ENCODE measurements at places on chromosomes 6 and 20. TPM values are rescaled to one million over a fixed set of nuclear protein-coding genes. Genes with fewer than 3 reads are reported as not detected.

Gene TNXB
- total RNA-seq = 13.1 TPM

Gene CST5
- not detected for total RNA-seq

Gene SLX4IP
- total RNA-seq = 6.0 TPM

Gene CFB
- 6.9 TPM for total RNA-seq

Gene LPA
- not detected for total RNA-seq

Gene DEFB128
- total RNA-seq = not detected

Gene EEF1A2
- 0.68 TPM for total RNA-seq

Gene CALHM6
- 0.94 TPM for total RNA-seq

Gene ZNF335
- total RNA-seq = 24.6 TPM

Gene DEFB132
- not detected for total RNA-seq

Gene CDH26
- total RNA-seq = 0.46 TPM

Gene TRIM38
- 8.0 TPM for total RNA-seq

DNA sequence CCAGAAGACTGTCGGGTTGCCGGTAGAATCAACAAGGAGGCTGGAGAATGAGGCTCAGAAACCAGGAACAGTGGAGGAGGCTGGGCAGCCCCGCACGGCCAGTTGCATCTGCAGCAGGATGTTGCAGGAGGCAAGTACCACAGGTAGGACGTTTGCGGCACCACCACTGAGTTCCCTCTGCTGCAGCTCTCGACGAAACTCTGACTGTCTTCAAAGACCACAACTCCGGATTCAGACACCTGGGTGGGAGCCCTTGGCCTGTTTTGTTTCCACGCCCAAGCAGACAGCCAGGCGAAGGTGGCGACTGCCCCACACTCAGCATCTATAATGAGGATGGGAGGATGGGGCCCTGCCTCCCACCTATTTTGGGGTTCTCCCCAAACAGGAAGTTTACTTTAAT is 218.2 kb downstream of the ZDHHC14 start:
- H3K4me3 ChIP-seq = no peak overlapping the region
- no peaks in the 10 kb centered on the region for H3K36me3 ChIP-seq
- DNase-seq = no peak
- no peak overlapping the region for H3K27ac ChIP-seq

DNA sequence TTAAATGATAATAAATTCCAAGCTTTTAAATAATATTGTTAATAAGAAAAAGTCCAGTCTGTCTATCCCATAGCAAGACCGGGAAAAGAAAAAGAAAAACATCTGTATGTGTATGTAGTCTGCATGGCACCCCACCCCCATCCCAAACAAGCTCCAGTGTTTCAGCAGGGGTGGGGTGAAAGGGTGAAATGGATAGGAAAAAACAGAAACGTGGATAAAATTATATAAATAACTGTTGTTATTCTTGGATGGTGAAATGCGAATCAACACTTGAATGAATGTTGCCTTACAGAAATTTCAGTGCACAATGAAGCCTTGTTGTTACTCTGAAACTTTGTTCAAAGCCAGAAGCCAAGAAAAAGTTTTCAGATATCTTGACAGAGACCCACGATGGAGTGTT is 31.4 kb downstream of the HAO1 start:
- DNase-seq = no peak
- H3K4me3 ChIP-seq = no peak overlapping the region
- no peak overlapping the region for H3K27ac ChIP-seq
- peaks cover 13% of the 10 kb centered on the region for H3K27me3 ChIP-seq
- H3K36me3 ChIP-seq = no peaks in the 10 kb centered on the region

DNA sequence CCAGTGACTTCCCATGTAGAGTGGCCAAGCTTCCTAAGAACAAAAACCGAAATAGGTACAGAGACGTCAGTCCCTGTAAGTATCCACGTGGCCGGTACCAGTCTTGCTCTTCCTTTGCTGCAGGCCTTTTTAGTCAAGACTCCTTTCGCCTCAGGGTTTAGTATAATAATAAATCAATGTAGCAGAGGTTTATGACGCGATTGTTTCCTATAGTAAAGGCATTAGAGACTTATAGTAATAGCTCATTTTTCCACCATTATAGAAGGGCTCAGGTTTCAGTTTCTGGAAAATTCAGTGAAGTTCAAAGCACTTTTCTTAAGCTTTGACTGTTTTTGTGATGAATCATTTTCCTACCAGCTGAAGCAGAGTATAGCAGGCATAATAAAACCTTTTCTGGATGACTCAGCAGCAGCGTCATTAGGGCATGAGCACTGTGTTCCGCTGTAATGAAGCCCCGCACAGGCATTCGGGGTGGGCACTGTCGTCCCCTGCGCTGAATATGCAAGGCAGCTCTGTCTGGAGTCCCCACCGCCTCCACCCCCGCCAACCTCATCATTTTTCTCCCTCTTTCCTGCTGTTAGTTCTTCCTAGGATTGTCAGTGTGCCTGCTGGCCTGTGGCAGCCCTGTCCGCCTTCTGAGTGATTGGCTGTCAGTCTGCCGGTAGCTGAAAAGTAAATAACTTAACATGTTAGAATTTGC is 51.3 kb downstream of the PTPN1 start:
- H3K4me1 ChIP-seq = peaks cover 46% of the 10 kb centered on the region
- DNase-seq = no peak
- peaks cover 20% of the 10 kb centered on the region for H3K36me3 ChIP-seq
- peak overlapping the region; percentile 29 for H3K4me3 ChIP-seq
- H3K27me3 ChIP-seq = no peaks in the 10 kb centered on the region

GRCh38 chr20:58649288-58650180 is 1.5 kb upstream of the STX16 start:
- DNase-seq = peak; percentile 79
- no peak overlapping the region for H3K4me3 ChIP-seq
- H3K27ac ChIP-seq = peak overlapping the region; percentile 51

DNA sequence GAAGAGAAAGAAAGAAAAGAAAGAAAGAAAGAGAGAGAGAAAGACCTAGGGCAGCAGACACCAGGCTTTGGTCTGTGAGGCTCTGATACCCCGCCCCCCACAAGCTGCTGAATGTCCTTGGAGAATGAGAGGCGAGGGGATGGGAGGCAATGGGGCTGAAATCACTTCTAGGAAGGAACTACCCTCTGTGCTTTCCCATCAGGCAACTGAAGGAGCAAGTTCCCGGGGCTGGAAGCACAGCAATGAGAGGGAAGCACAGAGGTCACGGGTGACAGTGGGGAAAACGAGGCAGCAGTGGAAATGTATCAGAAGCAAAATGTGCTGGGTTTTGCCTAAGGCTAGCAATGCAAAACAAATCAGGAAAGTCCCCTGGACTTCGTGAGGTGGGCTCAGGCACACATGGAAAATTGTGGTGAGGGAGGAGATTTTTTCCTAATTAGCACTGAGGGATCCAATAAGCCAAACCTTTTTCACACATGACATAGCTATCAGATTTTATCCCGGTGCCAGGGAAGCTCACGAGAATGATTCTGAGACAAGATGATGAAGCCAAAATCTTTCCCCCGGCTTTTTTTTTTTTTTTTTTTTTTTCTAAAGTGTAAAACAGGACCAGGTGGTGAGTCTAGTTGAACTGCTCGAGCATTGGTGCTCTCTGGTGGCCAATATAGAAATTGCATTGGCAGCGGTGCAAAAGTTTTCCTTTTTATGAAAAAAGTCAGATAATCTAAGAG is 16.8 kb upstream of the ARFGEF2 start:
- H3K36me3 ChIP-seq = no peaks in the 10 kb centered on the region
- H3K27ac ChIP-seq = peak overlapping the region; percentile 39
- peaks cover 12% of the 10 kb centered on the region for H3K4me1 ChIP-seq
- DNase-seq = no peak
- peaks cover 12% of the 10 kb centered on the region for H3K27me3 ChIP-seq
- H3K4me3 ChIP-seq = peak overlapping the region; percentile 7

GRCh38 chr20:62030834-62031434 is 34.7 kb downstream of the TAF4 start:
- H3K27me3 ChIP-seq = no peaks in the 10 kb centered on the region
- peaks cover 38% of the 10 kb centered on the region for H3K4me1 ChIP-seq
- no peak overlapping the region for H3K27ac ChIP-seq

DNA sequence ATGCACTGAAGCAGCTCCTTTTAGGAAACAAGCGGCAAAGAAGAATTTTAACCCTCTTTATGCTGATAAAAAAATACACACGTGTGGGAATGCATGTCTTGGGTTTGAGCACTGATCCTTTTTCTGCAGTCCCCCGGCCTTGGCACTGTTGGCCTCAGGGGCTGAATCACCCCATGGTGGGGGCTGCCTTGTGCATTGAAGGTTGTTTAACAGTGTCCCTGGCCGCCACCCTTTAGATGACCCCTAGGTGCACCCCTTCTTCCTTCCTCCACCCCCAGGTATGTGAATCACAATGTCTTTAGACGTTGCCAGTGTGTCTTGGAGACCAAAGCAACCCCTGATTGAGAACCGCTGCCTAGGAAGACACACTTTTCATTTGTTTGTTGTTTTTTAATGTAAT is 190.7 kb downstream of the CDH4 start:
- H3K27ac ChIP-seq = no peak overlapping the region
- H3K36me3 ChIP-seq = no peaks in the 10 kb centered on the region
- H3K4me3 ChIP-seq = no peak overlapping the region
- no peak for DNase-seq
- peaks cover 6% of the 10 kb centered on the region for H3K4me1 ChIP-seq

DNA sequence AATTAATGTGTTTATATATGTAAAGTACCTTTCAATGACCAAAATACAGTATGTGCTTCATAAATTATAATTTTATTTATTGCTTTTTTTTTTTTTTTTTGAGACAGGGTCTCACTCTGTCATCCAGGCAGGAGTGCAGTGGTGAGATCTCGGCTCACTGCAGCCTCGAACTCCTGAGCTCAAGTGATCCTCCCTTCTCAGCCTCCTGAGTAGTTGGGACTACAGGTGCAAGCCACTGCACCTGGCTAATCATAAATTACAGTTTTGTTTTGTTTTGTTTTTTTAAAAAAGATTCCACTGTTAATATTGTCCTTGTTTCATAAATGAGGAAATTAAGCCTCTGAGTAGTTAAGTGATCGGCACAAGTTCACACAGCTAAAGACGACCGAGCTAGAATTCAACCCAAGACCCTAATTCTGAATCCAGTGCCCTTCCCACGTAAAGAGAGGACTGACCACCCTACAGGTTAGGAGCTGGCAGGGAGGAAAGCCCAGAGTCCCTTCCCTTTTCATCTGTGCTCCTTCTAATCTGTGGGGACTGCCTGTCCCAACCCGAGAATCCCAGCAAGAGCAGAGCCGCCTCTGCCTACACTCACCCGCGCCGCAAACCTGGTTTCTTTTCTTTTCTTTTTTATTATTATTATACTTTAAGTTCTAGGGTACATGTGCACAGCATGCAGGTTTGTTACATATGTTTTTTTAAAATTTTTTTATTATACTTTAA is 8.5 kb upstream of the GDF5 start:
- H3K36me3 ChIP-seq = no peaks in the 10 kb centered on the region
- no peak overlapping the region for H3K4me3 ChIP-seq
- H3K27ac ChIP-seq = no peak overlapping the region
- H3K4me1 ChIP-seq = peaks cover 16% of the 10 kb centered on the region

DNA sequence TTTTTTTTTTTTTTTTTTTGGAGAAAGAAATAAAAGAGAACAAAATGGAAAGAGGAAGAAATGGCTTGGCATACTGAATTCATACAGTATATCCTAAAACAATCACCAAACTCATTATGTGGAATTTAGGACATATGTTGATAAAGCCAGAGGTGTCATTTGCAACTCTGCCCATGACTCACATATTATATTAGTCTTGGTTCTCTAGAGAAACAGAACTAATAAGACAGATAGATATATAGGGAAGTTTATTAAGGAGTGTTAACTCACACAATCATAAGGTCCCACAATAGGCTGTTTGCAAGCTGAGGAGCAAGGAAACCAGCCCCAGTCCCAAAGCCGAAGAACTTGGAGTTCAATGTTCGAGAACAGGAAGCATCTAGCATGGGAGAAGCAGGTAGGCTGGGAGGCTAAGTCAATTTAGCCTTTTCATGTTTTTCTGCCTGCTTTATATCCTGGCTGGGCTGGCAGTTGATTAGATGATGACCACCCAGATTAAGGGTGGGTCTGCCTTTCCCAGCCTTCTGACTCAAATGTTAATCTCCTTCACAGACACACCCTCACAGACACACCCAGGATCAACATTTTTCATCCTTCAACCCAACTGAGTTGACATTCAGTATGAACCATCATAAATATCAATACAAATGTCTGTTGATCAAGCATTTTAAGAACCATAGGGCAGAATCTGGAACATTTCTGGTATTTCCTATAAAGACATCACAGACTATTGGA is 102.3 kb downstream of the UBE3D start:
- DNase-seq = no peak
- H3K4me3 ChIP-seq = no peak overlapping the region
- H3K27me3 ChIP-seq = no peaks in the 10 kb centered on the region
- H3K27ac ChIP-seq = no peak overlapping the region
- peaks cover 7% of the 10 kb centered on the region for H3K36me3 ChIP-seq

- H3K36me3 ChIP-seq = no peaks in the 10 kb centered on the region
- H3K4me1 ChIP-seq = no peaks in the 10 kb centered on the region
- H3K27me3 ChIP-seq = peaks cover 50% of the 10 kb centered on the region
- H3K4me3 ChIP-seq = no peak overlapping the region
Observed at GRCh38 chr6:68615938-68616337, 19.1 kb upstream of the ADGRB3 start.

DNA sequence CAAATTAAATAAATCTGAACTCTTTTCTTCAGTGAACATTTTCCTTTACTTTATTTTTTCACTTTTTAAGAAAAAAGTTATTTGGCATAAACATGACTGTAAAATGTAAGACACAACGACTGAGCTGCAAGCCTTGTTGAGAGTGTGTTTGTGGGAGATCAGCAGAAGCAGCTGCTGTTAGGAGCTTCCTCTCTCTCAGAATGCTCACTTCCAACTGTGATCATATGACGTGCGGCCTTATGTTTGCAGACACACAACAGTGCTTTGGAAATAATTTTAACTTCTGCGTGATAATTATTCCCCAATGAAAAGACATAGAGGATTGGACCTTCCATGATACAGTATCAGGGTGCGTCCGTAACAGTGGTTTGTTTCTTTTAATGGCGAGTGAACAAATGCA is 104.0 kb downstream of the ARHGAP18 start:
- no peak overlapping the region for H3K27ac ChIP-seq
- H3K4me1 ChIP-seq = peaks cover 28% of the 10 kb centered on the region
- peaks cover 4% of the 10 kb centered on the region for H3K36me3 ChIP-seq
- DNase-seq = no peak
- no peak overlapping the region for H3K4me3 ChIP-seq

- no peak overlapping the region for H3K4me3 ChIP-seq
- H3K27me3 ChIP-seq = peaks cover 7% of the 10 kb centered on the region
- H3K27ac ChIP-seq = no peak overlapping the region
- no peaks in the 10 kb centered on the region for H3K36me3 ChIP-seq
Observed at GRCh38 chr6:14921878-14922671, 323.8 kb upstream of the JARID2 start.

DNA sequence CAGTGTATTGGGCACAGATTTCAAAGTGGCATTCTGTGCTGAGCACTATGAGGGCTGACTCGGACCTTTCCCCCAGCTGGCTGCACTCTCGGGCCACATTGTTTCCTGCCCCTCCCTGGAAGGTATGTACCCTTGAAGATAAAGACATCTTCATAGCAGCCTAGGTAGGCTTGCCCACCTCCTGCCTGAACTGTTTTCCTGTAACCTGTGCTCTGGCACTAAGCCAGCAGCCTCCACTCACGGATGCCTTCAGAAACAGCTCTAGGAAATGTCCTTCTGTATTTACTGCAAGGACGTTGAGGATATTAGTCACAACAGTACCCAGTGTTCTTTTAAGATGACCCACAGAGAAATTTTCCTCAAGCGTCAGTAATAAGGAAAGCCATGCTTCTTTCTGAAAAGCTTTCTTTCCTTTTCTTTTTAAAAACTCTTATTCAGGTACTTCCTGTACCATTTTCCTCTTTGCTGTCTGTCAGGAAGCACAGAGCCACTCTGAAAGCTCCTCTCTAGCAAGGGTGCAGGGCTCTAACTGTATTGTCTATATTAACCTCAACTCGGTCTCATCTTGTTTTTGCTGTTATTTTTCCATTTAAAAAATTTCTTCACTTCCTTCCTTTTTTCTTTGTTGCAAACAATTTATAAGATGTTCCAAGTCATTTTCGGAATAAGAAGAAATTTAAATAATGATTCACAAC is 43.5 kb downstream of the TTI1 start:
- DNase-seq = no peak
- H3K27me3 ChIP-seq = no peaks in the 10 kb centered on the region
- peaks cover 11% of the 10 kb centered on the region for H3K36me3 ChIP-seq
- H3K27ac ChIP-seq = no peak overlapping the region

All from osteocyte (in vitro differentiated cells).